ENCODE measurements at places on chromosomes 16 and 17.

- DNase-seq = no peak
Measured at GRCh38 chr16:22373662-22374310, 633 bp downstream of the CDR2 start.

- DNase-seq = no peak
Measured at GRCh38 chr17:12348476-12348875, 317.2 kb upstream of the MYOCD start.

GRCh38 chr17:32551186-32551955 is 64.6 kb downstream of the CDK5R1 start:
- DNase-seq = no peak

DNA sequence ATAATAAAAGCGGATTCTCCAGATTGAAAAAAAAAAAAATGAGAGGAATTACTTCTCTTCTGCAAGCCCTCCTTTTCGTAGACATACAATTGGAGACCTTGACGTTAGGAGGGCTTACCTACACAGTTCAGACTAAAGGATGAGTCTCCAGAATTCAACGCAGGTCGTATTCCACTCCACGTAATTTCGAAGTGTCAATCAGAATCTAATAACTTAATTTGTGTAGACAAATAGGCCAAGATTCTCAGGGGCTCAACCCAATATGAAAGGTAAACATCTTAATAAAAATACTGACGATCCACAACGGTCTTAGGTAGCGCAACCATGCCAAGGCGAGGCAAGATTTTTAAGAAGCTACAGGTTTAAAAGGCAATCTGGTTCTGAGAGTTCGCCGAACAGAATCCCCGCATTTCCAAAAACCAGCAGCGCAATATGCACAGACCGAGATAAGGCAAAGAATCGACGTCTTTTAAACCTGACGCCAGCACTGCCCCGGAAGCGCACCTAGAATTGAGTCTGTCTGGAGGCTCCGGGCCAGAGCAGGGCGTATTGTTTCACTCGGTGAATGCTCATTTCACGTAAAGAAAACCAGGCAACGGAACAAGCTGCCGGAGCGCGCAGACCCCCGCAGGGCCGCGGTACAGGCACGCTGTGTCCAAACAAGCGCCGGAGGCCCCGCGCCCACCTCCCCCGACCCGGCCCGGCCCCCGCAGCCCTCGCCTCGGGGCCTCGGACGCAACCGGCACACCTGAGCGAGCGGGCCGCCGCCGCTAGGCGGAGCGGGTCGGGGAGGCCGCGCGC is 623 bp downstream of the MBTPS1 start:
- peak; percentile 0 for DNase-seq

Data from NCI-H446 treated with DMSO at 0.1 percent for 48 hours (cell line).